ENCODE measurements at places on chromosomes 2 and 18. TPM values are rescaled to one million over a fixed set of nuclear protein-coding genes. Genes with fewer than 3 reads are reported as not detected.

The LYPD6B gene
- 36.1 TPM for polyA plus RNA-seq

The ANKRD29 gene
- polyA plus RNA-seq: 67.2 TPM

The HOXD3 gene
- 0.27 TPM for polyA plus RNA-seq

The TMEM178A gene
- 10.2 TPM for polyA plus RNA-seq

DNA sequence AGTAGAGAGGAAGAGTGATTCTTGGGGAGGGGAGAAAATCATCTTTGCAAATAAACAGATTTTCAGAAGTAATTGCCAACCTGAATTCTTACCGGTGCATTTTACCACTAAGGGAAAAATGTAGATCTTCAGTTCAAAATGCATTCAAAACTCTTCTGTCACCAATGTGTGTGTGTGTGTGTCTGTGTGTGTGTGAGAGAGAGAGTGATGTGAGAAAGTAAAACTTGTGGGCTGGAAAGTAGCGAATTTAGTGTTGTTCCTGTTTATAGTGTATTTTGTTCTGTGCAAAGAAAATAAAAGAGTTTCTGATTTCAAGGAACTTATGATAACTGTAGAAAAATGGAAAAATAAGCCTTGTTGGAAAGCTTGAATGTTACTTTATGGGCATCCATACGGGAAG lies 27.0 kb downstream of the KCNJ13 start:
- no peak for DNase-seq

DNA sequence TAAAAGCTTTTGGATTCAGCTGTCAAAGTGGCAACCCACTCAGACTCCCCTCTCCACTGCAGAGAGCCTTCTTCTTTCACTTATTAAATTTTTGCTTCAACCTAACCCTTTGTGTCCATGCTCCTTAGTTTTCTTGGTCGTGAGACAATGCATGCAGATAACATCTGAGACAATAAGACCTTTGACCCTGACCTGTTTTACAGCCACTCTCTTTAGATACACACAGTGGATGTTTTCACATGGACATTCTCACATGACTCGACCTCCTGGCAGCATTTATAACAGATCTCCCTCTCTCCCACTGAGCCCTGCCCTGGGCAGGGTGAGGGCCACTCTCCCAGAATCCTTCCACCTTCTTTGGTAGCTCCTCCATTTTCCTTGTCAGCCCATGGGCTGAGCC lies 30.4 kb upstream of the IL36G start:
- DNase-seq: no peak

- DNase-seq: peak; percentile 4
Measured at GRCh38 chr2:41598161-41598894, 449.5 kb upstream of the PKDCC start.

DNA sequence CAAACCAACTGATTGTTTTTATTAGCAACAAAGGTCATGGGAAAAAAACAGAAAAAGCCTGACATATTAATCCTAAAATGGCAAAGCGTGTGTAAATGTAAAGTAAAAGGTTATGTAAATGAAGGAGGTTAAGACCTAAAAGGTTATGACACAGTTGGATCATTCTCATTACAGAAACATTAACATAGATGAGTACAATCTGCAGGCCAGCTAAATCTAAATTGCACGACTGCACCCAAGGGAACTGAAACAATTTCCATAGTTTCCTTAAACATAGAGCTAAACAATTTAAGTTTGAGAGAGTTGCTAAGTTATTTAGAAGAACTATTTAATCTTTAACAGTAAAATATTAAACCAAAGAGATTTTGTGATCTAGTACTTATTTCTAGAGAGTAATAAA lies 151.6 kb upstream of the UBE2E3 start:
- no peak for DNase-seq

GRCh38 chr18:44450226-44450625 lies 230.5 kb upstream of the SETBP1 start:
- DNase-seq: no peak

Measured in right lung (tissue), 10 donors.